ENCODE measurements at places on chromosomes 4 and X. TPM values are rescaled to one million over a fixed set of nuclear protein-coding genes. Genes with fewer than 3 reads are reported as not detected.
A peak's percentile ranks its signal among the peaks of the same experiment; 100 is the strongest.

Gene MAGEB10
- not detected for total RNA-seq

Gene GC
- total RNA-seq = not detected

GRCh38 chrX:23637187-23637586, 30.1 kb upstream of the PRDX4 start:
- no peak for DNase-seq

DNA sequence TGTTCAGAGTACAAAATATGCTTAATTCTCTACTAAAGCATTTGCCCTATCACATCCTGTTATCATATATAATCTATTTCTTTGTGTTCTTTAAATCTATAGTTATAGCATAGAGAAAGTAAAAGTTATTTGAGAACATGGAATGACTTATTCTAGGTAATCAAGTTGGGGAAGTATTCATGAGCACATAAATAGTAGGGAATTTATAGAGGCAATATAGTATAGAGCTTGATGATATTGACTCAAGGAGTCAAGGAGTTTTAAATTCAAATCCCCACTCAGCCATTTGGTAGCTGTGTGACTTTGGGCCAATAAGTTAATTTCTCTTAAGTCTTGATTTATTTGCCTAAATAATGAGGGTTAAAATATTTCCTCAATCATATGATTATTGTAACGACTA, 37.5 kb downstream of the PPP1R2C start:
- DNase-seq = no peak

- no peak for DNase-seq
Observed at GRCh38 chrX:30627818-30628652, 25.2 kb upstream of the GK start.

DNA sequence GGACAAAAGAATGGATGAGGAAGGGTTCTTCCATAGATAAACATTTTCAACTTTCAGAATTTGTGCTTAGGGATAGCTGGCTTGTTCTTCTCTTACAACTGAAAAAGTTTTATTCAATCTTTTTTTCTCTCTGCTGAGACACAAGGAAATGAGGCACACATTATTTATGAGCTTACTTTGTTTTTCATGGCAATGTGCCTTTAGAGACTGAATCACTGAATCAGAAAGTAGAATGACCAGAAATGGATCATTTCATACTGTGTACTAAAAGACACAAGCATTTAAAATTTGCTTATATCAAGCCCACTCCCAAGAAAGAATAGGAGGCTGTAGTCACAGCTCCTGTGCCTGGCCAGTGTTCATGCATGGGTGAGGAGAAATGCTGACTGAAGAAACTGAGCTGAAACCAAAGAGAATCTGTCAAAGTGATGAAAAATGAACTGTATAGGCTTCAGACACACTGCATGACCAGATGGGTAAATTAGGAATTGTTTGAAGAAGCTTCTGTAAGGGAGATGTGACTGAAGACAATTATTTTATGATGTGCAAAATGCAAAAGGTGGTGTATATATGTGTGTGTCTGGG, 413.8 kb downstream of the RAPGEF2 start:
- DNase-seq = peak; percentile 60

DNA sequence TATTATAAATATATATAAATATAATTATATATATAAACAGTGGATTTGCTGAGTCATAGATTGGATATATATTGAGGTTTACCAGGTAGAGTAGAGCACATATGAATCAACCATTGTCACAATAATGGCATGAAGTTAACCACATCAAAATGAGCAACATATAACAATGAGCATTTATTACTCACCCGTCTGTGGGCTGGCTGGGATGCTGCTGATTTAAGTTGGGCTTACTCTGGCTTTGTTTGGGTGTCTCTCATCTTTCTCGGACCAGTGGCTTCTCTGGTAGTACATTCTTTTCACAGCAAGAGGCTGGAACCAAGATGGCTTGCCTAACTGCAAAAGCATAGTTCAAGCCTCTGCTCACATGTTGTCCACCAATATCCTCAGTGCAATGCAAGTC, 111.7 kb upstream of the TAPT1 start:
- DNase-seq = peak; percentile 52

DNA sequence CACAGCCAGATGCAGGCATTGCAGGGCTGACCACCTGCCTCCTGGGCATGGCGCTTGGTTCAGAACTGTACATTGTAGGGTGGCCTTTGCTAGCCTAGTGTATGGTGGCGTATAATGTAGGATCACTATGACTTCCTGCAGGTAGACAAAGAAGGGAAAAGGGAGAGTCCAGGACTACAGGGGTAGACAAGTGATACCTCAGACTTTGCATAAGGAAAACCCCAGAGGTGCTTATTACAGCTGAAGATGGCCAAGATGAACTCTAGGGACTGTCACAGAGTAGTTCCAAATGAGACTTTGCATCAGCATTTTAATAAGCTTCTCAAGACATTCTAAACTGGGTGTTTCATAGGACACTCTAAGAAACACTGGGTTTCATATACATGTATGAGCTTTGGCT, 116.4 kb upstream of the PUDP start:
- DNase-seq = no peak

DNA sequence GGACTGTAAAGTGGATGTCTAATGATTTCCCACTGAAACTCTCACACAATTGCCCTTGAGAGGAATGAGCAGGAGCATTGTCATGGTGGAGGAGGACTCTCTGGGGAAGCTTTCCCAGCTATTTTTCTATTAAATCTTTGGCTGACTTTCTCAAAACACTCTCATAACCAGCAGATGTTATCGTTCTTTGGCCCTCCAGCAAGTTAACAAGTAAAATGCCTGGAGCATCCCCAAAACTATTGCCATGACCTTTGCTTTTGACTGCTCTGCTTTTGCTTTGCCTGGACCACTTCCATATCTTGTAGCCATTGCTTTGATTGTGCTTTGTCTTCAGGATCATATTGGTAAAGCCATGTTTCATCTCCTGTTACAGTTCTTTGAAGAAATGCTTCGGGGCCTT, 120.2 kb upstream of the PDE5A start:
- DNase-seq = peak; percentile 97

DNA sequence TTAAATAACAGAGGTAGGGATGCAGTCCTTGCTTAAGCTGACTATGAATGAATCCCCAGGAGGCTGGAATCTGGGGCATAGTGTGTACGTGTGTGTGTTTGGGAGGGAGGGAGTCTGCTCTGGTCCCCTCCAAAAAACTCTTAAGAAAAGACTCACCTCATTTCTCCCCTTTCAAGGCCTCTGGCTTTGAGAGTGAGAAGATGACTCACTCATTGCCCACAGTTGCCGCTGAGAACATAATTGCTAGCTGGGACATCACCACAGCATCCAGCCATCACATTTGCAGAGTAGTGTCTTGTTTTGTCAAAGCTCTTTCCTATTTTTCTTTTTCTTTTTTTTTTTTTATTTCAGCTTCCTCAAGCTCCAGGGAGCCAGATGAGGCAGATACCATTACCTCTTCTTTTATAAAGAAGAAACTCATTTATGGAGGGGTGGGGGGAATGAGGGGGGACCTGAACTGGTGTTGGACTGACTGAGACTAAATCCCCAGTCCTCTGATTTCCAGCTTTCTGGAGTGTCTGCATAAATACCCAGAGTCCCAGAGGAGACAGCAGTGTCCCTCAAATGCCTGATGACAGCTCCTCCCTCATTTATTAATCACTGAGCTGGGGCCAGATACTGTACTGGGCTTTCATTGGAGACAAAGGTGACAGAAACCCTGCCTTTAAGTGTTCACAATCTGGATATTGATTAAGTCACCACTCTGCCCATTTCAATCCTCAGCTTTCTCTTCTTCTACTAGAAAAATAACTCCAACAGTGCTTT, 61.9 kb upstream of the LAS1L start:
- DNase-seq = peak; percentile 44

Gene BEND4
- not detected for total RNA-seq

GRCh38 chr4:47270201-47270888, 193.2 kb downstream of the COMMD8 start:
- DNase-seq = no peak

- no peak for DNase-seq
Observed at GRCh38 chr4:109266891-109267290, 35.6 kb downstream of the COL25A1 start.

DNA sequence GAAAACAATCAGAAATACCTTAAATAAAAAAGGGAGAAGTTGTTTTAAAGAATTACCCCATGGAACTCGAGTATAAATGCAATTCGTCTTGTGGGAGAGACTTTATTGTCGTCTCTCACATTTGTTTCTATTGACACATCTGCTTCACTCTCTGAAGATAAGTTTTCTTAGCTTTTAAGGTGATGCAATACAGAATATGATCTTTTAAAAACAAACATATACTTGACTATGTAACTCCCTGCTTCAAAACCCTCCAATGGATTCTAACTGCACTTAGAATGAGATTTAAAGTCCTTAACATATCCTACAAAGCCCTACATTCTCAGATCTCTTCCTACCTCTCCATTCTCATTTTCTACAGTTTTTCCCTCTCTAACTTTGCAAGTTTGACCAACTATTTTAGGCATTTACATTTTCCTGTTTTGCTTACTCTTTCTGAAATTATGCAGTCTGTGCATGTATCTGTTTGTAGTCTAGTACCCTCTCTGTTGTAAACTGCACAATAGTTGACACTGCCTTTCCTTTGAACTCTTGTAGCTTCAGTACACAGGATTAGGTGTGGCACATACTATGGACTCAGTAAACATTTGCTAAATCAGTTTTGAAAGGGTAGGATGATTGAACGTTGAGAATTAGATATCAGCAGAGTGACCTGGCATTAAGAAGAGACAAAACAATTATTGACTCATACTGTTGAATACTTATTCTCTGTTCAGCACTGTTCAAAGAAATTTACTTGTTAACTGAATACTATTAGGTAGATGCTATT, 59.8 kb downstream of the AGTR2 start:
- DNase-seq = no peak

- no peak for DNase-seq
Observed at GRCh38 chr4:173247321-173247720, 78.7 kb downstream of the GALNT7 start.

Gene MAGEA11
- total RNA-seq = not detected

Gene ADAM29
- not detected for total RNA-seq

GRCh38 chr4:40587826-40588225, 41.8 kb downstream of the RBM47 start:
- peak; percentile 65 for DNase-seq

DNA sequence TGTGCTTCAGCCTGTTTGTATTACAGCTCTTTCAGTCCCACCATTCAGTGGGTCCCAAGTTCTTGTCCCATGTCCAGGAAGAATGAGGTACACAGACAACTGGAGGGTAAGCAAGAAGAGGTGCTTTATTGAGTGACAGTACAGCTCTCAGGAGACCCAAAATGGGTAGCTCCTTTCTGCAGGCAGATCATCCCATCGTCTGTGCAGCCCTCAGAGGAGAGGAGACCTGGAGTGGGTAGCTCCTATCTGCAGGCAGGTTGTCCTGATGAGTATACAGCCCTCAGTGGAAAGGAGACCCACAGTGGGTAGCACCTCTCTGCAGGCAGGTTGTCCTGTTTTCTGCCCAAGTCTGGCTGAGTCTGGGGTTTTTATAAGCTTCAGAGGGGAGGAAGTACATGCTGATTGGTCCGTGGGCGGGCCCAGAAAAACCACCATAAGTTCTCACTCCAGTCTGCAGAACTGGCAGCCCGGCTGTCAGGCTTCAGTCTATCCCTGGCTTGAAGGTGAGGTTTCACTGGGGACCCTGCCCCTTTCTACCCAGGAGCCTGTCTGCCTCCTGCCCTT, 18.0 kb downstream of the GRK4 start:
- no peak for DNase-seq

- no peak for DNase-seq
Observed at GRCh38 chr4:164606478-164606877, 147.5 kb upstream of the SMIM31 start.

DNA sequence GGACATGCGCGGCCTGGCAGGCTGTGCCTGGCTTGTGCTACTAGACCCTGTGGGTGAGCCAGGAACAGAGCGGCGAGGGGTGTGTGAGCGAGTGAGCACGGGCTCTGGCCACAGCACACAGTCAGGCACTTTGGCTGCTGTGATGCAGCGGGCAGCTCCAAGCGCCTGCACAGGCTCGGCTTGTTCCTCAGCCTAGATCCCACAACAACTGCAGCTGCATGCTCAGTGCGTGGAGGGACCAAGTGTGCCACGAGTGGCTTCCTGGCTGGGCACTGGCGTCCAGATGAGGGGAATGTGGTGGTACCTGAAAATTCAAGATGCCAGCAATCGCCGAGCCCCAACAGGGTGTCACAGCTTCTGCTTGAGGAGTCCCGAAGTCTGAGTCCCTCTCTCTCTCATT, 1056.6 kb downstream of the RAPGEF2 start:
- no peak for DNase-seq

- no peak for DNase-seq
Observed at GRCh38 chrX:86930419-86930818, 587.2 kb upstream of the KLHL4 start.

GRCh38 chrX:42128587-42128986, 205.2 kb upstream of the CASK start:
- DNase-seq = no peak

Gene LUZP4
- not detected for total RNA-seq

DNA sequence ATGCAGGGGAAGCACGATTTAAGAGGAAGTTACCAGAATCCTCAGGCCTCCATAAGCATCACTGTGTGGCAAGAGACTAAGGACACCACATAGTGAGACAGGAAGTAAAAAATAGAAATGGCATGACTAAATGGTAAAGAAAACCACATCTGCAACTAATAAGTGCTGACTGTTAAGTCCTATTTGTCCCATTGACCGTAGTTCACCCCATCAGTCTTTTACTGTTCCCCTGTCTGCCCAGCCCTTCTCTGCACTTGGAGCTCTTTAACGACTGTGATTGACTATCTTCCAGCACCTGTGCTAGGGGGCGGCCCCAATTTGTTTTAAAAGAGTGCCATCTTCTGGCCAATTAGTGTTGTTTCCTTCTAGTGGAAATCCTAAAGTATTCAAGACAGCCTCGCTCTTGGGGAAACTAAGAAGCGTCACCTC, 94.2 kb downstream of the MAOA start:
- peak; percentile 59 for DNase-seq

DNA sequence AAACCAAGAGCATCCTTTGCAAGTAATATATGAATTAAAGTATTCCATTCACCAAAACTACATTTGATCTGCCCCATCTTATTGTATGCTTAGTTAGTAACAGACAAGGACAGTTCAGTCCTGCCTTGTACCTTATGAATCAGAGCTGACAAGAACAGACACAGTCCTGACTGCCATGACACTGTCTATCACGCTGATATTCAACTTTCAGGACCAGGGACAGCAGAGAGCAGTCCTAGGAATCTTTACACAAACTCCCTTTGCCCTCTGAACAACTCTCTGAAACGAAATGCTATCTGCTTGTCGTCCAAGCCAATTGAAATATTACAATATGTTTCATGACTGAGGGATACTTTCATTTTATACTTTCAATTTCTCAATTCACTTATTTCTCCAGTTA, 268.6 kb upstream of the VCX start:
- DNase-seq = no peak

Gene UGT2A1
- not detected for total RNA-seq

DNA sequence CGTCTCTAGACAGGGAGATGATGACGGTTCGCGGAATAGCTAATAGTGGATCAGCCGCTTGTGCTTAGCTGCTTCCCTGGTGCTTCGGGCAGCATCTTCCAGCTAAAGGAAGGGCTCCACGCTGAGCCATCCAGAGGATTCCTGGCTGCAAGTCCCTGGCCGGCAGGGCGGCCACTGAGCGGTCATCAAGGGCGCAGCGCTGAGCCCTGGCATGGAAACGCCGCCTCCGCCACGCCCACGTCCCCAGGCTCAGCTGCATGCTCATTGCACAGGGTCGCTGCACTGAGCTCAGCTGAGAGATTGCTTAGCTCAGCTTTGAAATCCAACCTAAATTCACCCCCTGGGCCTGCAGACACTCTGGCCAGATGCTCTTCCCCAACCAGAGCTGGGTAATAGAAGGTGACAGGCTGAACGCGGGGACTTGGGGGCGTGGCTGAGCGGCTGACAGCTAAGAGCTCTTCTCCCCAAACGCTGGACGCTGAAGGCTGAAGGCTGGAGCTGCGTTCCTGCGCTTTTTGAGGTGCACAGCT, 118.2 kb upstream of the KIT start:
- no peak for DNase-seq

Gene USP17L29
- total RNA-seq = not detected

All from fibroblast of the aortic adventitia (primary cell).